ENCODE measurements at places on chromosomes 1 and 21.
A peak's percentile ranks its signal among the peaks of the same experiment; 100 is the strongest.

- DNase-seq = no peak
Measured at GRCh38 chr1:75618382-75618781, 7.5 kb upstream of the SLC44A5 start.

DNA sequence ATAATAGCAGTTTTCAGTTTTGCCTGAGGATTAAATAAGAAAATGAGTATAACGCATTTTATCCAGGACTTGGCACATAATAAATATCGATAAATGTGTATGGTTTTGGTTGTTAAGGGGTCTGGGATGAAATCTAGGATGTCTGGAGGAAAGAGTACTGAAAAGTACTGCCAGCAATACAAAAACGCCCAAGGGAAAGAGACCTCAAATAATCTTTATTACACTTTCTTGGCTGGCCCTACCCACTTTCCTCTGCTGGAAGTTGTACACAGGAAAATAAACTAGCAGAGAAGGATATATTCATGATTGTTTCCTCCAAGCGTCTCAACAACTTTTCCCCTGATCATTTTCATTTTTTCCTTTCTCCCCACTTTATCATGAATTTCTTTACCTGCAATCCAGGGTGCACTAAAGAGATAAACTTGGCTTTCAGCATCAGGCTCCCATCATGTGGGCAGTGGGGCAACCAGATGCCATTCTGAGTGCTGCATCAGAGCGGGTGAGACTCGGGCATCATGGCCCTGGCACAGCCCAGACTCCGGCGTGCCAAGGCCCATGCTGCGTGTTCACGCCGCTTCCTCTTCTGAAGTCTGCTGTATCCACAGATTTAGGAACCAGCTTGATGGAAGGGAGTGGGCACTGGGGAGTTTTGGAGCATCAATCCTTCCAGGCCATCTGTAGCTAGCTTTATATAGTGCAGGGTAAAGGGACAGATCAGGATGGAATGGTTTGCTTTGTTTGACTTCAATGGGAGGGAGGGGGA, 35.8 kb upstream of the PLXNA2 start:
- no peak for DNase-seq

- DNase-seq = no peak
Measured at GRCh38 chr1:166947398-166948043, 27.8 kb downstream of the ILDR2 start.

GRCh38 chr1:245246433-245246832, 91.6 kb downstream of the KIF26B start:
- no peak for DNase-seq

DNA sequence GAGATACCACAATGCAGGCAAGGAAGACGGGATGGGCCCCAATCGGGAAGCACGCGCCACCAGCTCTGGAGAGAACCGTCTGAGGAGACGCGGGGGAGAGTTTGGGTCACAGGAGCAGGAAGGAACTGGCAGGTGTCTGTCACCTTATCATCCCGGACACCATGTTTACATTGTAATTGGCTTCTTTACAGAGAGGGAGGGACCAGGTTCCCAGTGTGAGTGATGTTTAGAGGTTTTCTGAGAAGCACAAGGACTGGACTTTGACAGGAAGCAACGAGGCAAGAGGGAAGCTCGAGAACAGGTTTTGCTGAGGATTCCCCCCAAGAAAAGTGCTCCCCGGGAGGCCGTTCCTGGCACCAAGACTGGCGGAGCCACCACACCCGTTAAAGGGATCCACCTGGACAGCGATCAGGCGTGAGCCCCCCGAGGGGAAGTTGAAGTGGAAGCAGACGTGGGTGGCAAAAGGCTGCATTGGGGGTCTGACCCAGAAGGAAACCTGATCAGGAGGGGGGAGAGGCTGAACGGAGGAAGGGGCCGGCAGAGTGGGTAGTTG, 957 bp downstream of the EPS15 start:
- peak; percentile 46 for DNase-seq

All from prostate gland (tissue), 2 donors.